ENCODE measurements at places on chromosomes 3 and 15. TPM values are rescaled to one million over a fixed set of nuclear protein-coding genes. Genes with fewer than 3 reads are reported as not detected.

SLC9C1 gene
- not detected for polyA plus RNA-seq

ZNF592 gene
- 8.8 TPM for polyA plus RNA-seq

APBA2 gene
- polyA plus RNA-seq: 3.7 TPM

FMN1 gene
- 4.6 TPM for polyA plus RNA-seq

PLA2G4D gene
- 0.12 TPM for polyA plus RNA-seq

- DNase-seq: peak; percentile 84
Observed at GRCh38 chr15:98850961-98851572, 156.5 kb downstream of the PGPEP1L start.

GRCh38 chr15:101651554-101652097 is 555 bp downstream of the TM2D3 start:
- DNase-seq: peak; percentile 59

DNA sequence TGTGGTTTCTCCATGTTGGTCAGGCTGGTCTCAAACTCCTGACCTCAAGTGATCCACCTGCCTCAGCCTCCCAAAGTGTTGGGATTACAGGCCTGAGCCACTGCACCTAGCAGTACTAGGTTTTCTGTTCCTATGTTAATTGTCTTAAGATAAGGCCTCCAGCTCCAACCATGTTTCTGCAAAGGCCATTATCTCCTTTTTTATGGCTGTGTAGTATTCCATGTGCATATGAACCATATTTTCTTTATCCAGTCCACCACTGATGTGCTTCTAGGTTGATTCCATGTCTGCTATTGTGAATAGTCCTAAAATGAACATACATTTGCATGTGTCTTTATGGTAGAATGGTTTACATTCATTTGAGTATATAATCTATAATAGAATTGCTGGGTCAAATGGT is 9.8 kb downstream of the HTR3C start:
- no peak for DNase-seq

- DNase-seq: no peak
Observed at GRCh38 chr3:42822828-42823227, 13.6 kb downstream of the ACKR2 start.

GRCh38 chr3:28077572-28077971 is 163.8 kb upstream of the CMC1 start:
- no peak for DNase-seq

- no peak for DNase-seq
Observed at GRCh38 chr3:46470831-46471230, 6.1 kb upstream of the LTF start.

- DNase-seq: no peak
Observed at GRCh38 chr15:98942431-98942830, 65.2 kb downstream of the PGPEP1L start.

DNA sequence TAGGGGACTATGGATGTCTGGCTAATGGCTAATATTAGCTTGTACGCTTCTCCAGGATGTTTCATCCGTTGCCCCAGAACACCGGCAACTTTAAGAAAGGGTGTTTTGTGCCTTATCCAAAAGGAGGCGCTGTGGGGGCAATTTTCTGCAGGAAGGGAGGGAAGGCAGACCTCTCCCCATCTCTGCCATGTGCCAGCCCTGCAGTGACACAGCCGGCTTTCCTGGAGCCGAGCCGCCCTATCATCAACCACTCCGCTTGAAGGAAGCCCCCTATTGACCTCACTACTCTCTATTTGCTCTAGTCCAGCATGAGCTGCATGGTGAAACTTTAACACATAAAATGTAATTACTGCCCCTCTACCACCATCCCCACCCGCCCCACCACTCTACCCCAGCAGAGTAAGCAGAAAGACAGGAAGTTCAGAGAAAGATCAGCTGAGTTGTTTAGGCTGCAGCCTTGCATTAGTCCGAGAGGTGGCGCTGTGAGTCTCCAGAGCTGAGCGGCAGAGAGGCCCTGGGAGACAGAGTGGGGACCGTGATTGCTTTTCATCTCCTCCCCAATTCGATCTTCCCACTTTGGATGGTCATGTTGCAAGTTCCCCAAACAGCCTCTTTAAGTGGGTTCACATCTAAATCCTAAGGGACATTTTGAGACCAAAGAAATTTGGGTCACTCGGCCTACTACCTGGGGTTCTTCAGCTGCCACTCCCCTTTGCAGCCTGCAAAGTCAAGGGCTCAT is 24.5 kb upstream of the RAD18 start:
- peak; percentile 90 for DNase-seq

DNA sequence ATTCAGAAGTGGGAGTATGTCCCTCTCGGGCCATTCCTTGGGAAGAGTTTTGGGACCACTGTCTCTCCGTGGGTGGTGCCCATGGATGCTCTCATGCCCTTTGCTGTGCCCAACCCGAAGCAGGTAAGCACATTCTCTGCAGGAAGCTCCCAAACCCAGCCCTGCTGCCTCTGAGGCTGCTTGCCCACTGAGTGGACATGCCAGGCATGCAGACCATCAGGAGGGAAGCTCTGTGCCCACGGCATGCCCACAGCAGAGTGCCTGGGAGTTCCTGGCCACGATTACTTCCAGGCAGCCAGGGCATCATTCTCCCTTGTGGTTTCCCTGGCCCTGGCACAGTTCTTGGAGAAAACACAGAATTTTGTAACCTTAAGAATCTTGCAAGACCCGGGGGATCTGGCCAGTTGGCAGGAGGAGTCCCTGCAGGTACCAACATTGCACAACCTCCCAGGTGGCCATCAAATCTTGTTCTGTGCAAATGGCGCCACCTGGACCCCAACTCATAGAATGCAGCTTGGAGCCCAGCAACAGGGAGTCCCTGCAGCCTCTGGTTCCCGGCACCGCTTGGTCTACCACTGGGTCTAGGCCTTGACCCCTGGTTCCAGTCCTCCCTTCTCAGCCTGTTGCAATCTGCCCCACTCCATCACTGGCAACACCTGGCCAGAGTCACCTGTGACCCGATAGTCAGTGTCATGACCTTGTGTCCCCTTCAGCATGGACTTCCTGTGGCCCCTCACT is 20.4 kb downstream of the FAH start:
- DNase-seq: peak; percentile 70

DNA sequence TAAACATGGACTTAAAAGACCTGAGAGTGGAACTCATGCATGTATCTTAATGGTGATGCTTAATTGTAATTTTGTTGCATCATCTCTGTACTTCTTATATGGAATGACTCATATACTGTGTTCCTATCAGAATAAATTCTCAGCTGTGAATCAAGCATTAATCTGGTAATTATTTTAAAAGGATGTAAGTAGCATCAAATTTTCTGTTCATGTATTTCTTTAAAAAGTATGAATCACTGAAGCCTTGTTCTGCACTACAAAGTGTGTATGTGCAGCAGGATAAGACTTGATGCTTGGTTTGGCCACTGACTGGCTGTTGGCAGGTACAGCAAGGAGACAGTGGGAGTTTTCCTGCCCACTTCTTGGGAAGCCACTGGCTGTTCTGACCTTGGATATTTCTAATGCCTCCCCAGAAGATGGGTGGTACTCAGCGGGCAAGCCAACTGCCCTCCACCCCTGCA is 123.9 kb downstream of the ANO10 start:
- DNase-seq: no peak

DNA sequence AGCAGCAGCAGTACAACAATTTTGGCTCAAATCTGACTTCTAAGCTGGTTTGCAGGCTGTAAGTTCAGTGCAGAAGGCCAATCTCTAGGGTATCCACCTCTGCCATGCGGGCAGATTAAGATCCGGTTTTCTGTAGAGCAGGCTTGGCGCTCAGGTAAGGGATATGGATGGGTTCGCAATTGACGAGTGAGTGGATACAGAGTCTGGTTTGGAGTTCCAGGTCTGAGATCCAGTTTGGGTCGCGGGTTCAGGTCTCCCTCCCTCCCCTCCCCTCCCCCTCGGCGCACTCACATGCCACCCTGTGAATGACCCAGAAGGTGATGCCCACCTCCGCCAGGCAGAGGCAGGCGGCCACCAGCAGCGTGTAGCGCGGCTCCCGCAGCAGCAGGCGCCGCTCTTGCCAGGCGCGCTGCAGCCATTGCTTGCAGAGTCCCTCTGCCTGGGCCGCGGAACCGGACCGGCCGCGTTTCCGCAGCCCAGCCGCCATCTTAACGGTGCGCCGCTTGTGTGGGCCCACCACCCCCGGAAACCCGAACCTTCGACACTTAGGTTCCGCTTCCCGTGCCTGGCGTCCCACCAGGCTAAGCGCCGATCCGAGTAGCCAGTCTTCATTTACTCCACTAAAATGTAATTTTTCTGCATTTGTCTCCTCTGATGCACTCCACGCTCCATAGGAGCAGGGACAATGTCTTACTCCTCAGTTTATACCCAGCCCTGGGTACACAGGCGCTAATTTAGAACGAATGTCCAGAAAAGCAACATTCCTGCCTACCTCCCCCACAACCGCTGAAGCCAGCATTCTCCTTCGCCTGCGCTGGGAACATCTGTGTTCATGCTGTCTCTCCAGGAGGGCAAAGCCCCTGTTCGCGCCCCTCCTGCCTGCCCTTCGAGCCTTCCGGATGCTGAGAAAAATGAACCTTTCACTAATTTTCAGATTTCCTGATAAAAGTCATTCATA is at the start of gene ALG3:
ALG3 (minus strand) TSS at position 509 of the 958 bp plus-strand sequence; CDS start at position 487, 22 bp downstream.
- DNase-seq: peak; percentile 93

- DNase-seq: peak; percentile 30
Observed at GRCh38 chr3:152772674-152773225, 62.2 kb upstream of the P2RY1 start.

GRCh38 chr3:71543371-71544016 is 40.0 kb downstream of the FOXP1 start:
- DNase-seq: no peak

- DNase-seq: no peak
Observed at GRCh38 chr3:120196333-120196732, 88.7 kb downstream of the GPR156 start.

DNA sequence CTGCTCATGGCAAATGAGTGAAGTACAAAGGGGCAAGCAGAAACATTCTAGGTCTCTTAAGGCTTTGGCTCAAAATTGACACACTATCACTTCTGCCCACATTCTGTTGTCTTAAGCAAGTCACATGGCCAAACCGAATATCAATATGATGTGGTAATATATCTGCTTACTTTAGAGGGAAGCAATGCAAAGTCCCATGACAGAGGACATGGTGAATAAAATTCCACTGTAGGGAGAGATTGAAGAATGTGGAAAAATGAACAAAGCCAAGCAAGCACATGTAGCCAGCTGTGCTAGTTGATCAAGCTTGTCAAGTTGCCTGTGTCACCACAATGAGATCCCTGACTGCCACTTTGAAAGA is 11.2 kb upstream of the TBC1D5 start:
- no peak for DNase-seq

DNA sequence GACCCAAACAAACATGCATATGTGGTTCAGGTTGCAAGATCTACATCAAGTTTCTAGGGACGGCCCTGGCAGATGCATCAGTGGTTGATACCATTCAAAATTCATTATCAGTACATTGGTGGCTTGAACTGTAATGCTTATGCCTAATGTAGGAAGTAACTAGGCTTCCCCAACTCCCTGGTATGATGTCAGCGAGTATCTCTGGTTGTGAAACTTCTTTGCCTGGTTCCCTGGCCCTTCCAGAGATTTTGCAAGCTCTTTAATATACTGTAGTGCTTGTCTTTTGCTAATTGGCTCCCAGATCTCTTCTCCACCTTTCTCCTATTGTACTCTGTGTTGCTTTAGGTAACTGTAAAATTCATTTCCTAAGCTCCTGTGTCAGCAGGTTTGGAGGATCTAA is 114.8 kb upstream of the RARB start:
- DNase-seq: no peak
